ENCODE measurements at places on chromosomes 13 and 19.
A peak's percentile ranks its signal among the peaks of the same experiment; 100 is the strongest.

GRCh38 chr19:56477429-56478338, 539 bp upstream of the ZNF667 start:
- peak; percentile 98 for DNase-seq

- DNase-seq: no peak
These were observed 7.0 kb upstream of the ZNF441 start for GRCh38 chr19:11759805-11760204.

GRCh38 chr13:112229992-112230872, 145.9 kb upstream of the SPACA7 start:
- DNase-seq: peak; percentile 18

DNA sequence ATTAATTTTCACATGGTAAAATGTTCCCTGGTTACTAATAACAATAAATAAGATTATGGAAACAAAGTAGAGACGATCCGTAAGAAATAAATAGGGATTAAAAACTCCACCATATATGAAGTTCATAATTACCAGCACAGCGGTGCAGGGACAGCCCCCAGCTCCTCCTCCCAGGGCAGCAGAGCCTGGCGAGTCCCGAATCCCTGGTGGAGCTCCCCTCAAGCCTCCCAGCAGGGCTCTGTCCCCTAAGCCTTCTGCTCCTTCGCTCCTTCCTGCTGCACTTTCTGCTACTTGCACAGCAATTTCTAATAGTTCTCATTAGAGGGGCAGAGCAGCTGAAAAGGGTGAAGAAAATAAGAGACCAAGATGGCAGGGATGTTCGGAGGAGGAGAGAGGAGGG, 43.6 kb downstream of the RASA3 start:
- peak; percentile 32 for DNase-seq

DNA sequence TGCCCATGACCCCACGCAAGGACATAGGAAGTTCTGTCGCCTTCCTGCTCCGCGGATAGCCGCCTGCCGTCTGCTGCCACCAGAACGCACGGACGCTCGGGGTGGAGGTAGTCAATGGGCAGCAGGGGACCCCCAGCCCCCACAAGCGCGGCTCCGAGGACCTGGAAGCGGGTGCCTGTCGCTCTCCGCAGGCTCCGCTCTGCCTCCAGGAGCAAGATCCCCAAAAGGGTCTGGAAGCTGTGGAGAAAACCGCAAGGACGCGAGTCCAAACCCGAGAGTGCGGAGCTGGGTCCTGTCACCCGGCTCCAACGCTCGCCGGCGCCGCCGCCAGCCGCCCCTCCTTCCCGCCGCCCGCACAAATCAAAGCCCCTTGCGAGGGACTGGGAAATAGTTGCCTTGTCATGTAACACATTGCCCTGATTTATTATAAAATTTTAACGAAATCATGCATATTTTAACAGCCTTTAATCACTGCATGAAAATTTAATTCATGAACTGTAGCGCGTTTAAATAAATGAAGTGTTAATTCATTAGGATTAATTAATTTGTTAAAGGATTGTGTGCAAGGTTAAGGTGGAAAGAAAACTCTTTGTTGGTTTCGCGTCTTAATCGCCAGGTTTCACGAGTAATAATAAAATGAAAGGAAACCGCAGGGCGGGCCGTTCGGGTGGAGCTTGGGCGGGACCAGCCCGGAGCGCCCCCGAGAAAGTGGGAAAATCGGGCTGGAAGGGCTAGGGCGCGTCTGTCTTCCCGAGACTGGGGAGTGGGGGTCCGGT, 5.5 kb upstream of the POU4F1 start:
- DNase-seq: peak; percentile 84

DNA sequence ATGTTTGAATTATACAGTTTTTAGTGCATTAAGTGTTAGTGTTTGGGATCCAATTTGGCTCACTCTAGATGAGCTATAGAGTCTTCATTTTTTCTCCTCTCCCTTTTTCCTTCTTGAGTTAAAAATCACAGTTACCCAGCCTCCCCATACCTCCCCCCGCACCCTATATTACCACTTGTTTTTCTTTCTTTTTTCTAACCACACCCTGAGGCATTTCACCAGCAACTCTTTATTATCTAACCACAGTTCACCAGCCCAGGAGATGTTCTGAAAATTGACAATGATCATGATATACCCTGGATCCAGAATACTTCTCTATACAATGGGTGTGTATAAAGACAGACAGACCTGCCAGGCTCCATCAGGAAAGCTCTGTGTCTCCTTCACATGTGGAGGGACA, 86.5 kb upstream of the UBL3 start:
- DNase-seq: no peak

GRCh38 chr13:111469916-111470506, 149.6 kb downstream of the TEX29 start:
- DNase-seq: no peak

- DNase-seq: peak; percentile 51
These were observed 36.4 kb downstream of the ATP11A start for GRCh38 chr13:112726016-112726767.

DNA sequence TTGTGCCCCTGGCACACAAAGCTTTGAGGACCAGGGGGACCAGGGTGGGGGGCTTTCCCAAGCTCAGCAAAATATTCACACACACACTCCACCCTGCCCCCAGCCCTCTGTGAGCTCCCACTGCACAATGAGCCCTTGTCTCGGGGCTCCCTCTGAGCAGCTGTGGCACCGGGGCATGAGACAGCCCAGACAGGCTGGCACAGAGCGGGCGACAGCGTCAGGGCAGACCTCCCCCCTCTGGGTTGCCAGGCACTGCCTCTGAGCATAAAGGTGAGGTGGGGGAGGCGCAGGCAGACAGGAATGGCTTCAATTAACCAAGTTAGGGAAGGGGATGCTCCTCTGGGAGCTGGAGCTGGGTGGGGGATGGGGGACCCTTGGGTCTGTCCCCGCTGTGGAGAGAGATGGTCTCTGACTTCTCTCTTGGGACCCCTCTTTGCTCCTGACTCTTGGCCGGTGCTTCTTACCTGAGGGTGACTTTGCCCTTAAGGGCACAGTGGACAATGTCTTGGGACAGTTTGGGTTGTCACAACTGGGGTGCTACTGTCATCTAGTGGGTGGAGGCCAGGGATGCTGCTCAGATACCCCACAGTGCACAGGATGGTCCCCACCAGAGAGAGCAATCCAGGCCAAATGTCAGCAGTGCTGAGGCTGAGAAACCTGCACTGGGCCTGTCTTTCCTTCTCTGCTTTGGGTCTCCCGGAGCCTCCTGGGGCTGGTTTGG, 30.3 kb downstream of the LYL1 start:
- no peak for DNase-seq

- no peak for DNase-seq
These were observed 347.4 kb downstream of the FGF9 start for GRCh38 chr13:22018076-22018835.

GRCh38 chr19:5621311-5621944, 1.1 kb downstream of the SAFB2 start:
- DNase-seq: no peak

GRCh38 chr13:97256343-97256783, 34.2 kb downstream of the MBNL2 start:
- no peak for DNase-seq

- no peak for DNase-seq
These were observed 4.8 kb upstream of the ECH1 start for GRCh38 chr19:38836159-38836982.

DNA sequence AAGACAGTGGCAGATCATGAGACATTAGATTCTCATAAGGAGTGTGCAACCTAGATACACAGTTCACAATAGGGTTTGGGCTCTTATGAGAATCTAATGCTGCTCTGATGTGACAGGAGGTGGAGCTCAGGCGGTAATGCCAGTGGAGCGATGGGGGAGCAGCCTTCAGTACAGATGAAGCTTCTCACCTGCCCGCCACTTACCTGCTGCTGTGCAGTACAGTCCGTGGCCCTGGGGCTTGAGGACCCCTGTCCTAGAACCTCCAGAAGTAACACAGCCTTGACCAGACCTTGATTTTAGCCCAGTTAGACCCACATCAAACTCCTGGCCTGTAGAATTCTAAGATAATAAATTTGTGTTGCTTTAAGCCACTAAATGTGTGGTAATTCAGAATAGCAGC, 215.1 kb upstream of the MIR17HG start:
- DNase-seq: no peak

DNA sequence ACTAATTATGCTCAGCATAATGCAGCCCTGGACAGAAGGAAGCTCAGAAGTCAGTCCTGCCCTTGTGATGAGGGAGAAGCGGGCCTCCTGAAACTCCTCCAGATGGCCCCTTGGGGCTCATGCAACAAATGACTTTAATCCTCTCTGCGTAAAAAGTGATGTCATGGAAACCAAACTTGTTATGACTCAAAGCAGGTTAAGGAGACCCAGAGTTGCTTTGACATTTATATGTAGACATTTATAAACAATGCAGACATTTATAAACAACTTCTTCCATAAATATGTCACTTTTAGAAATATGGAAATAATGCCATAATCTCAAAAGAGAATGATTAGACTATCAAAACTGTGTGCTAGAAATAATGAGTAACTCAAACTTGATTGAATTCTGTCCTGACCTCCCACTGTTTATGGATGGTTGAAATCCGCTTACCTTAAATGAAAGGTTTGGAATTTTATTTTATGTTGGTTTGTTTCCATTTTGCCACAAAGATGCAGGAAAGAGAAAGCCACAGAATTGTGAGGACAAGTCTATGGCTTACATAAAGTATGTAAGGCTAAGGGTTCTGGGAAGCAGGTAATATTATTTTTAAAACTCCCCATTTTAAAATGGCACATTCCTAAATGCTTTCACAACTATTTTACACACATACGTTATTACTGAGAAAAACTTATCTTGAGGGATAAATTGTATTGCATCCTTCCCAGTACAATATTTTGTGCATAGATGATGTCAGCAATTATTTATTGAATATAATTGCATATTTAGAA, 73.7 kb downstream of the CYSLTR2 start:
- no peak for DNase-seq

GRCh38 chr19:11377237-11377636, 2.8 kb downstream of the SWSAP1 start:
- DNase-seq: no peak

DNA sequence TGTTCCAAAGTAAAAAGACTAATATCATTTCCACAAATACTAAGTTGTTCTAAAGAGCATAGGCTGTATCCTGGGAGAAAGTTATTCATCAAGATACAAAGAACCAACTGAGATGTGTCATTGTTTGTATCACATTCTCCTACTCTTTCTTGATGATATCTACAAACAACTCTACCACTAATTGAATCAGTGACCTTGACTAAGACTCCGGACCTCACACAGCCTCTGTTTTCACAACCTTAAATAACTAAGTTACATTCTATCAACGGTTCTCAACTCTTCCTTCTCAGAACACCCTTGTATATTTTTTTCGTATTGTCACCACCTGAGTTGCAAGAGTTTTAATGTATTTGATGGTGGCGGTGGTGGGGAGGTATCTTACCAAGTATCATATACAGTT, 12.6 kb downstream of the IRS2 start:
- DNase-seq: no peak

- DNase-seq: no peak
These were observed 88.2 kb downstream of the STK24 start for GRCh38 chr13:98488736-98489135.

GRCh38 chr13:77857531-77858209, 61.0 kb downstream of the EDNRB start:
- DNase-seq: no peak

GRCh38 chr13:31053091-31053490, 108.6 kb downstream of the HSPH1 start:
- DNase-seq: no peak

GRCh38 chr19:11020982-11021759, 60.3 kb downstream of the SMARCA4 start:
- no peak for DNase-seq

GRCh38 chr19:57708641-57709361, at the start of gene ZNF154:
Gene ZNF154, minus strand, starts transcription at chr19:57709204. Its CDS starts 233 bp downstream, at chr19:57708971.
- DNase-seq: peak; percentile 78

DNA sequence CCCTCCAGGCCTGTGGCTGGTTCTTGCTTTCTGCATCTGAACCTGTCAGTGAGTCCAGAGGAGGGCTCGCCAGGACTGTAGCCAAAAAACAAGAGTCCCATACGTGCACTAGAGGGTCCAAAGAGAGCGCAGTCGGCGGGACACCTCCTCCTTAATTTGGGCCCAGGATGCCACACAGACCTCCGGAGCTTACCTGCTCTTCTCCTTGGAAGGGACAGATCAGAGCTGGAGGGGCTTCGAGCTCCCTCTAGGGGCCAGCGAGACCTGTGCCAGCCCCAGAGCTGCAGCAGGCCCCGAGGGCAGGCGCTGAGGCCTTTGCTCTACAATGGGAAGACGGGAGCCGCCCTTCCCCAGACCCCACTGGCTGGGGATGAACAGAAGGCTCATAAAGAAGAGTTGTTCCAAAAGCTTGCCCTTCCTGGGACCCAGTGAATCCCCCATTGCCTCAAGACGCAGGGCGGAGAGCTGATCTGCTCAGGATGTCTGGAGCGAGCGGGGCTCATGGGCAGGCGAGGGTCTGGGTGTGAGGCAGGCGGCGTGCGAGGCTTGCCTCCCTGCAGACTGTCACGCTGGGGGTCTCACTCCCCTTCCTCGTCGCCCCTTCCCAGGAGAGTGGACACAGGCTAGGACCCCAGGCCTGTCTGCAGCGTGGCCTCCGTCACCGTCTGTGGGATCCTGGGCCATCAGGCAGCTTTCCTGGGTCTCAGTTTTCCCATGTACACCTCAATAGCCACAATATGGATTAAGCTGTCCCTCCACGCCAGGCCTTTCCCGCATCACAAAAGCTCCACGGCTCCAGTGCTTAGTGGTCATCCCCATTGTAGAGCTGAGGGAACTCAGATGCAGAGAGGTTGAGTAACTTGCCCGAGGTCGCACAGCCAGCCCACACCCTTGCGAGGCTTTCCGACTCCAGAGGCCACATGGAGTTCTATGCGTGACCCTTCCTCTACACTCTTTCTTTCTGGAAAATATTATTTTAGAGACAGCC, 46.9 kb upstream of the VSTM2B start:
- DNase-seq: no peak

DNA sequence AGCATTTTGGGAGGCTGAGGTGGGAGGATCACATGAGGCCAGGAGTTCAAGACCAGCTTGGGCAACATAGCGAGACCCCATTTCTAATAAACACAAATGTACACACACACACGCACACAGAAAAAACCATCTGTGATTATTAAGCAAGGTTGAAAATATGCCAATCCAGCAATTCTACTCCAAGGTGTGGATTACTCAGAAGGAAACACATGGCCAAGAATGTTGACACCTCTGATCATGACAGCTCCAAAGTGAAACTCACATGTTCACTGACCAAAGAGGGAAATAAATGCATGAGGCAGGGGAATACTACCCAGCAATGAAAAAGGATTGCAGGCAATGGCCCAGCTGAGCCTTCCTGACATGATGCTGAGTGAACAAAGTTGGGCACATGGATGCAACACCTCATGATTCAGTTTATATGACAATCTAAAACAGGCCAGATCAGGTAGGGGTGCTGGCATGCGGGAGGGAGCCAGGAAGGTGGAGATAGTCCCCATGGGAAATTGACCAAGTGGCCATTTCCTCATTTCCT, 4.4 kb downstream of the DOCK6 start:
- no peak for DNase-seq
